ENCODE measurements at places on chromosomes 11 and 22.

GRCh38 chr11:118042796-118043195 is 34.1 kb upstream of the TMPRSS4 start:
- DNase-seq = no peak

- DNase-seq = no peak
Observed at GRCh38 chr11:16356761-16357393, 531 bp upstream of the SOX6 start.

- DNase-seq = no peak
Observed at GRCh38 chr22:36337365-36338130, 50.2 kb downstream of the MYH9 start.

- no peak for DNase-seq
Observed at GRCh38 chr22:44850946-44851345, 98.6 kb downstream of the ARHGAP8 start.

- DNase-seq = no peak
Observed at GRCh38 chr22:46812034-46812605, 49.7 kb downstream of the TBC1D22A start.

DNA sequence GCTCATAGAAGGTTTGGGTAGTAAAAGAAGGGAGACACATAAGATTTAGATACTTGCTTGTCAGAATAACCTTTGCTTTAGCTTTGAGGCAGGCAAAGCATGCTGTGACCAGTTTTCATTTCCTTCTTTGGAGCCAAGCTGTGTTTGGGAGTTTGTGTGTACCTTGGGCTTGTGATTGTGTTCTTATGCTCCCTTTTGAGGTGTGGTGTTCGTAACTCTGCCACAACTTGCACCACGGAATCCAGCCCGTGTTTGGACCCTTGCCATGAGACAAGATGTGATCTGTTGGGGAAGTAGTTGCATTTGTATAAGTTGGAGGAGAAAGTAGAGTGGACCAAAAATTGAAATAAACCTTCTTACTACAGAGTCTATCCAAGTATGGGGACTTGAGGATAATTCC is 34.0 kb downstream of the BMAL1 start:
- DNase-seq = no peak

- no peak for DNase-seq
Observed at GRCh38 chr22:48338793-48339705, 1488.6 kb downstream of the BRD1 start.

GRCh38 chr11:64932324-64932723 is 3.4 kb downstream of the GPHA2 start:
- no peak for DNase-seq

DNA sequence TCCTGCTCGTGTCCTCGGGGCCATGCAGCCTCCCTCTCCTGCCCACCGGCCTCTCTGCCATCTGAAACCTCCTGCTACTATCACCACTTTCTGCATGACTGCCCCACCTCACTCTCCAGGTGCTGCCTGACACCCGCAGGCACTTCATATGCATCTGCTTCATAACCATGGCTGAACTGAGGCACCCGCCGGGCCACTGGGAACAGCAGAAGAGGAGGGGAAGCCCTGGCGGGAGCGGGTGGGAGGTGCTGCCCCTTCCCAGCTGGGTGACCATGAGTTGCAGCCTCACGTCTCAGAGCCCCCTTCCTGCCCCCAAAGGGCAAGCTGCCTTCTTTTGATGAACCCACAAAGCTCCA is 21.7 kb upstream of the PICK1 start:
- DNase-seq = no peak

DNA sequence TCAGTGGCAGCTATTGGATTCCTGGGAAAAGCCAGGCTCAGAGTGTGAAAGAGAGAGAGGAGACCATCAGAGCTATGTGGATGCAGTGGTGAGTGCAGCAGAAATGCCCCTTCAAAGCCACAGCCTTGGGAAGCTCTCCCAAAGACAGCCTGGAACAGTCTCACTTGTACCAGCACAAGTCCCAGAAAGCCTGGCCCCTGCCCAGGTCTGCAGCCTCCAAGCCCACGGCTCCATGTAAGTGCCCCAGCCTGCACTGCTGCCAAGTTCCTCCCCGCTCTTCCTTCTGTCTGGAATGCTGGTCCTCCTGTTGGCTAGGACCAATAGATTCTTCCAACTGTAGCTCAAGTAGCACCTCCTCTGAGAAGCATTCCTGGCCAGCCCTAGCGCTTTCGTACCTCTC is 539.7 kb downstream of the MIAT start:
- DNase-seq = no peak

GRCh38 chr11:126355926-126356897 is 726 bp downstream of the ST3GAL4 start:
- DNase-seq = no peak

- DNase-seq = no peak
Observed at GRCh38 chr11:127818625-127819024, 768.7 kb downstream of the ETS1 start.

- no peak for DNase-seq
Observed at GRCh38 chr11:126352934-126353801, 2.3 kb upstream of the ST3GAL4 start.

DNA sequence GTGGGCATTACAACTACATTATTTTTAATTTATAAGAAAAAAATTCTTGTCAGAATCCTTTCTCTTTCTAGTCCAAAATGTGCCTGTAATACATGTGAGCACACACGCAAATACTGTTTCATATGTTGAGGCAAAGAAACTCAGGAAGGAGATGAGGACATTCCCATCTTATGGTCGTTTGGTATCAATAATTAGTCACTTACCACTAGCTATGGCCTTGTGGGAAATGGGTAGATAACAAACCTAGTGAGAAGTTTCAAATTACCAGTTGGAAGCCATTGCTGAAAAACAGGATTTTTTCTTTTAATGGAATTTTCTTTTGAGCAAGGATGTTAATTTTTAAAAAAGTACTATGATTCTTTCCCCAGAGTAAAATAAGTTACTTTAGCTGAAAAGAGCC is 25.7 kb downstream of the AMOTL1 start:
- DNase-seq = no peak

- no peak for DNase-seq
Observed at GRCh38 chr11:112658431-112658878, 302.8 kb upstream of the NCAM1 start.

- no peak for DNase-seq
Observed at GRCh38 chr11:67634366-67635230, 4.9 kb upstream of the NUDT8 start.

DNA sequence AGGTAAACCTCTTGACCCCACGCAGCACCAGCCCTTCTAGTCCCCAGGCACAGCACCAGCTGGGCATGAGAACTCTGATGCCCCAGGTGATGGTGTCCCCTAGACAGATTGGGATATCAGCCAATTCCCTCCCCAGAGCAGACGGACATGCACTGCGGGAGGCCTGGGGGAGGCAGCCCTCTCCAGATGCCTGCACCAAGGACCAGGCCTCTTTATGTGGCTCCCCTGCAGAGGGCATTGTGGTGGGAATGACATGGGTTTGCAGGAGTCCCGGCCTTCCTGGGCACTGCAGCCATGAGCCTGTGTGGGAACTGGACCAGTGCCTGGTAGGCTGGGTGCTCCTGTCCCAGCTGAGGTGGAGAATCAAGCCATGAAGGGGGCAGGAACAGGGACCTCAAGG is 25.9 kb downstream of the PPM1F start:
- no peak for DNase-seq

DNA sequence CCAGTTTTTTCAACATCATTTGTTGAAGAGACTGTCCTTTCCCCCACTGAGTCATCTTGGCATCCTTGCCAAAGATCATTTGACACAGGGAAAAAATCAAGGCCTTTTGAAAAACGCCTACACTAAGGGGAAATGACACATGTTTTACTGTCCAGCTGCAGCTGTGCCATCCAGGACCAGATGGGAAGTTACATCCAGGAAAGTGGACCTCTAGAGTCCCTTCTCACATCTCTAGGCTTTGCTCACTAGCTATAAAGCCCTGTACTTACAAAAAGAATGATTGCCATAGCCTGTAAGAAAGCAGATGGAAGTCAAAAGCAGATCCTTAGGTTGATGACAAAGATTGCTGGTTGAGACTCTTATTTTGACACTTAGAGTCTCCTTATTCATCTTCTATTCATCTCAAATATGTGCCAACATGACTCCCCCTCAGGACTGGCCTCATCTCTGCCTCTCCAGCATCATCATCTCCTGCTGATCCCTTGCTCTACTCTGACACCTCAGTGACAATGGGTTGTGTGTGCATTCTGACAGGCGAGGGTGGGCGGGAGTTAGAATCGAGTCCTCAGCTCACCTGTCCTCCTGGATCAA is 22.8 kb downstream of the OSBP2 start:
- no peak for DNase-seq

DNA sequence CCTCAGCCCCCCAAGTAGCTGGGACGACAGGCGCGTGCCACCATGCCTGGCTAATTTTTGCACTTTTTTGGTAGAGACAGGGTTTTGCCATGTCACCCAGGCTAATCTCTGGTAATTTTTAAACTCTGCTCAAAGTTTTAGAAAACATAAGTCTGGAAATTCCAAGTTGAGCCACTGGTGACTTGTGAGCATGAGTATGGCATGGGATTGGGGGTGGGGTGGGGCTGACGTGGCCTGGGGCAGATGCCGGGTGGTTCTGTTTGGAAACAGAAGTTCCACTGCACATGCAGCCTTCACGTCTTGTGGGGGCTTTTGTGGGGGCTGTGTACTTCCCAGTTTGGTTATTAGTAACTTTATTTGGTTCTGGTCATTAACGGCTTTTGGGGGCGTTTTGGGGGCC is 67.3 kb downstream of the PTPRJ start:
- no peak for DNase-seq

- no peak for DNase-seq
Observed at GRCh38 chr11:122367809-122368231, 251.8 kb upstream of the BLID start.

- DNase-seq = no peak
Observed at GRCh38 chr11:13850231-13851005, 112.1 kb upstream of the SPON1 start.

DNA sequence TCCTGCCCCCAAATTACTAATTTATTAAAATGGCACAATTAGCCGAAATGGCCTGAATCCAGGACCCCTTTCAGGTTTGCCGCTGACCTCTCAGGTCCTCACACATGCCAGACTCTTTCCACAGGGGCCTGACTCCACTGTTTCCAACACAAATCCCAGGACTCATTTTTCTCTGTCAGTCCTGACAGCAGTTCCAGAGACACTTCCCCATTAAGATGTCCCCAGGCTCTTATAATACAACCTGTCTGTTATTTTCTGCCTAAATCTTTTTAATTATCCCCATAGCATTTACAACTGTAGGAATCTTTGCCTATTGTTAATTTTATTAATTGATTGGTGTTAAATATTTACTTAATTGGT is 9.4 kb upstream of the IGLL5 start:
- no peak for DNase-seq

DNA sequence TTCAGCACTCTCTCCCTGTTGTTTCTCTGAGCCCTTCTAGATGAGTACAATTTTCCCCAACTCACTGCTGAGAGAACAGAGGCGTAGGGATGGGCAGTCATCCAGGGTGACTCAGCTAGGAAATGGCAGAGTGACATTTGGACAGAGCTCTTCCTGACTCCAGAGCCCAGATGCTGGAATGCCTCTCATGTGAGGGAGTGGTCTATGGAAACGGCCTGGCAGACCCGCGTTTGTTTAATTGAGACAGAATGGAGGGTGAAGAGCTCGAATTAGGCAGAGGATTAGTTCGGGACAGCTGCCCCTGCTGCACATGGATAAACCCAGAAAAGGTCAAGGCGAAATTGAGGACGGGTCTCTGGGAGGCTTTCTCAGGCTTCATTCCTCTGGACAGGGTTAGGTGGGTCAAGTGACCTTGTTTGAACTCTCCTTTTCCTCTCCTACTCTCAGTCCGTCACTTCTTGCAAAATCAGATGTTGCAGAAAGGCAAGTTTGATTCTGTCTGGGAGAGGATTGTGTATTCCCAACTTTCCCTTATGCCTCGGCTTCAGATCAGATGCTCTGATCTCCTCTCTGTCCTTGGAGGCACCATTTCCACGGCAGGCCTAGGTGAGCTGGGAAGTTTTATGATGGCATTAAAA is 7.6 kb upstream of the LMO2 start:
- no peak for DNase-seq

- DNase-seq = no peak
Observed at GRCh38 chr11:27864611-27865010, 164.4 kb upstream of the BDNF start.

GRCh38 chr11:122398167-122398566 is 257.4 kb upstream of the UBASH3B start:
- DNase-seq = no peak

GRCh38 chr22:24986816-24987215 is 34.3 kb downstream of the KIAA1671 start:
- no peak for DNase-seq

GRCh38 chr11:17580271-17580670 is 33.2 kb downstream of the OTOG start:
- no peak for DNase-seq

Data from activated naive CD8-positive, alpha-beta T cell treated with anti-CD3 and anti-CD28 coated beads, Interleukin-2, amount 10 ng/mL, durations not matched to agents 7 days and 5 days (primary cell).